Stimulated activated CD8-positive, alpha-beta memory T cell treated with anti-CD3 and anti-CD28 coated beads, Interleukin-15, amount 100 ng/mL, for 48 hours (primary cell): ENCODE measurements at places on chromosomes 1 and 21.

DNA sequence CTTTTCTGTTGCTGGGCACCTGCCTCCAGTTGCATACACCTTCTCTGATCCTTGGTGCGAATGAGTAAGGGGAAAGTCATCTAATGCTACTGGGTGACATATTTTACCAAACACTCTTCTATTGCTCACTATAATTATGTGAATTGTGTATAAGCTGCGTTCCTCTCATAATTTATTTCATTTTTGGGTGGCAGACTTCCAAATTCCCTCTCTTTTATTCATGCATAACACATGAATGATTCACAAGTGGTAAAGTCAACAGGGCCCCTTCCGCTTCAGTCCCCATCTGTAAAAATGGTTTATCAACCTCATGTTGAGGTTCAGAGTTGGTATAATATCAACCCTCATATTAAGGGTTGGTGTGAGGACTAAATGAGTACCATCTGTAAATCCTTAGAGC, 3.2 kb upstream of the QSOX1 start:
- DNase-seq: no peak

DNA sequence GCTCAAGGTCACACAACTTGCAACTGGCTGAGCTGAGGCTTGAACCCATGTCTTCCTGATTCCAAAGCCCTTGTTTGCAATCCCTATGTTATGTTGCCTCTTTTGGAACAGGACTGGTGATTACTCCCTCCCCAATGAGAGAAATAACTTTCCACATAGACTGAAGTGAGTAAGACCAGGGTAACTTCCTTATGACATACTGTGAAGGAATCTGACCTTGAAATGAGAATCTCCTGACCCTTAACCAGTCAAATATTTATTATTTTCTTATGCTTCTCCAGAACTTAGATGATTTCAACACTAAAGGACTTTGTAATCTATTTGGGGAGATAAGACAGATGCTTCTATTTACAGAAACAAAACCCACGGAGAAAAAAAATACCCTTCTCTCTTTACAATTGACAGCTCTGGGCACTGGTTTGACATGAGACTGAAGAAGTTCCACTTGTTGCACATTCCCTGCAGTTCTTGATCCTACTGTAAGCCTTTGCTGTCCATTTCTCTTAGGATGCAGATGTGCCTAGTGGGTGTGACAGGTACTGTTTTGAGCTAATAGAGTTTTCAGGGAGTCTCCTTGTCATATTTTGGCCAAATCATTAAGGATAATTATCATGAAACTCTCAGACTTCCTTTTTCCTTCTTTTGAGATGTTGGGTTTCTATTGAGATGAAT, 3.9 kb upstream of the RPTN start:
- no peak for DNase-seq

GRCh38 chr1:106978477-106979322, 77.8 kb upstream of the PRMT6 start:
- no peak for DNase-seq

DNA sequence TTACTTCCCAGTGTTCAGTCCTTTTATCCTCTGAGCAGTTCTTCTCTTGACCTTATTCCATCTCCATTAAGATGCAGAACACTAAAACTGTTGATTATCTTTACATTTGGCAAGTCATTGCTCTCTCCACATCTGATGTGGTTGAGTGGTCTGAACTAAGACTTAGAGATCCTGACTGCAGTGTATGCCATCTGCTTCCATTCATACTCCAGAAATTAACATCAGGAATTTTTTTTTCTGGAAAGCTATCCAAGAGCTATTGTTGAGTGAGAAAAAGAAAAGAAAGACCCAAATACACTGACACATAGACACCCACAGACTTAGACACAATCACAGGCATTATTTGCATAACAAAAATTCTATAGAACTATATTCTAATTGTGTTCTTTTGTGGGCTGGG, 3.7 kb upstream of the TRIM62 start:
- DNase-seq: no peak

DNA sequence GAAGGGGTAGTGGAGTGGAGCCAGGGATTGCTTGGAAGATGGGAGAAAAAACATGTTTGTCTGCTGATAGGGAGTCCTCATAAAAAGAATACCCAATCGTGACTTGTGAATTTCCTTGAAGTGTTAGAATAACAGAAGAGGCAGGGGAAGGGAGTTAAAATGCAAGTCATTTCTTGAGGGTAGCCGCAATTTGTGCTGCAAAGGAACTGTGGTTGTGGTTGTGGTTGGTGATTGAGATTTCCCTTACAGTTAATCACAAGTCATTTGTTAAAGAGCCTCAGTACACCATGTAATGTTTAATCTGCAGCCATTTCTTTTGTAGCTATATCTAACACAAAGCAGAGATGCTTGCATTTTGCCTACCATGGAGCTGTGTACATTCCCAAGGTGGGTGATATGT, 38.5 kb upstream of the EGLN1 start:
- peak; percentile 34 for DNase-seq

GRCh38 chr21:28992526-28993292, at the start of gene LTN1:
LTN1 (minus strand) TSS chr21:28992877; CDS start chr21:28992805, 72 bp downstream.
- DNase-seq: peak; percentile 99

GRCh38 chr1:32071758-32072621, 749 bp upstream of the TMEM39B start:
- DNase-seq: no peak

- no peak for DNase-seq
Observed at GRCh38 chr21:19999369-20000272, 998.6 kb upstream of the NCAM2 start.

DNA sequence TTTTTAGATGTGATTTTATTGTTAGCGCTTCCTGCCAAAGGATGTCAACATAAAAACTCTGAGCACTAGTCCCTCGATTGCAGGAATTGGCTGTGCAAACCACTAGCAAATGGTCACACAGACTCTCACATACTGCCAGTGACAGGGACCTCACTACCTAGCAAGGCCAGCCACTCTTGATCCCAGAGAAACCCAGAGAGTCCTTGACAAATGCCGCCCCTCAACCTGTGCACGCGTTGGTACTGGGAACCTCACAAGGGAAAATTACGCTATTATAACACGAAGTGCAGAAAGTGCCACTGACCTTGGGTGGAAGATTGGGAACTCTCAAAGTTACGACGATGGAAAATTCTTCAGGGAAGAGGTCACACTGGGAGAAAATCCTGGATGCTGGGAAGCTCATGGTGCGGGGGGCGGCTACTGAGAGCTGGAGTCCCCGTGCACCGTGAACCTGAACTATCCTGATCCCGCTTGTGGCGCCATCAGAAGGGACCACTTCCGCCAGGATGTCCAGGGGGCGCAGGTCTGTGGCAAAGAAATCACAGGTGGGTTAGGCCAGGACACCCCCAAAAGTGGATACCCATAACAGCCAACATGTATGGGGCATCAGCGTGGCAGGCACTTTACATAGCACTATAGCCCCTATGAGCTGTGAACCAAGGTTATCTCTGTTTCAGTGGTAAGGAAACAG, 5.9 kb upstream of the KRTAP10-4 start:
- DNase-seq: no peak

- peak; percentile 8 for DNase-seq
Observed at GRCh38 chr1:150322310-150322709, 977 bp downstream of the PRPF3 start.

- DNase-seq: no peak
Observed at GRCh38 chr1:19222573-19222972, 12.5 kb upstream of the UBR4 start.

DNA sequence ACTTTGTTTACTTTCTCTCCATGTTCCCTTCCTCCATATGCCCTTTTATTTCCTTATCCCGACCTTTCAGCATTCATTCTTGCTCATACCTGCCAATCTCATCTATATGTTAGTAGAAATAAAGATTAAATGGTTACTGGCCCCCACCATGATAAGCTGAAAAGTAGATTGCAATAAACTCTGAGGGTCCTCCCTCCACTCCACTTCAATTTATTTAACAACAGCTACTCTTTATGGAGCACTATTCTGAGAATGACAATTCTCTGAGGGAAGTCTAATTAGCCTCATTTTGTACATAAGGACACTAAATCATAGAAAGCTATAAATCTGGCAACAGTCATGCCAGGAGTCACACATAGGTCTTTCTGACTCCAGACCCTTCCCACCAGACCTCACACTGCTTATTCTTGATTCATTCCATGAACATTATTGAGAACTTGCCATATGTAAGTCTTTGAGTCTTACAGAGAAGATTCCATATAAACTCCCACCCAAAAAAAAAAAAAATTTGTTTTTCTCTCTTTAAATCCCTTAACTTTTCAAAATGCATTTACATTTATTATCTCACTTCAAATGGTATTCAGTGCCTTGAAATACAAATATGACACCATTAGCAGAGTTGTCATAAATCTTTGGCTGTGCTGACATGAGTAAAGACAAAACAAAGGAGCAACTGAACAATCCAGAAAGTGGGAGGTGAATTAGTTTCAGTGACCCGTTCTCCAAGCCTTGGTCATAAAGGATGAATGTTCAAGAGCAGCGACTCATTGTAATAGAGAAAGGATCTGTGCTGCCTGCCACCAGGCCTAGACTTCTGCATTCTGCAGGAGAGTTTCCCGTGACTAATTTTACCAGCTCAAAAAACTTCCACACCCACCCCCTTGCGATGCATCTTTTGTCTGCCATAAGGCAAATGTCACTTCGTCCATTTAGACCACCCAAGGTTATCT, 28.5 kb downstream of the PALMD start:
- DNase-seq: no peak

- DNase-seq: no peak
Observed at GRCh38 chr1:119779869-119780356, 11.2 kb upstream of the HMGCS2 start.

GRCh38 chr1:154469844-154470560, 32.0 kb upstream of the TDRD10 start:
- DNase-seq: no peak

GRCh38 chr1:37089750-37090149, 55.4 kb upstream of the GRIK3 start:
- DNase-seq: no peak

DNA sequence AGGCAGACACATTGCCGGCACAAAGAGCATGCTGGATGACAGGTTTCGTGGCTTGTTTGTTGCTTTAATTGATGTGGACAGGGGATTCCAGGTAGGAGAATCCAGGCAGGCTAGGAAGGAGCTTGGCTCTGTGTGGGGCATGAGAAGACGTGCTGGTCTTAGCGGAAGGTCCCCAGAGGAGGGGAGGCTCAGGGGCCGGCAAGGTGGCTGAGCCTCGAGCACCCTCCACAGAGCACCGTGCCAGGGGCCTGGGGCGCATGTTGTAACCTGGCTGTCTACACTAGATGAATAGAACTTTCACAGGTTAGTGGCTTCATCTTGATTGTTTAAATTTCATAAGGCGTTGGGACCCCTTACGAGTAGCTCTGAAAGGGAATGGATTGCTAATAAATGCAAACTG, 223.1 kb downstream of the CAMTA1 start:
- no peak for DNase-seq

- DNase-seq: no peak
Observed at GRCh38 chr1:211553549-211553948, 25.4 kb downstream of the SLC30A1 start.

GRCh38 chr1:54477153-54477561, 70.9 kb upstream of the ACOT11 start:
- DNase-seq: no peak

- DNase-seq: no peak
Observed at GRCh38 chr1:117370071-117370470, 2.8 kb downstream of the MAN1A2 start.

DNA sequence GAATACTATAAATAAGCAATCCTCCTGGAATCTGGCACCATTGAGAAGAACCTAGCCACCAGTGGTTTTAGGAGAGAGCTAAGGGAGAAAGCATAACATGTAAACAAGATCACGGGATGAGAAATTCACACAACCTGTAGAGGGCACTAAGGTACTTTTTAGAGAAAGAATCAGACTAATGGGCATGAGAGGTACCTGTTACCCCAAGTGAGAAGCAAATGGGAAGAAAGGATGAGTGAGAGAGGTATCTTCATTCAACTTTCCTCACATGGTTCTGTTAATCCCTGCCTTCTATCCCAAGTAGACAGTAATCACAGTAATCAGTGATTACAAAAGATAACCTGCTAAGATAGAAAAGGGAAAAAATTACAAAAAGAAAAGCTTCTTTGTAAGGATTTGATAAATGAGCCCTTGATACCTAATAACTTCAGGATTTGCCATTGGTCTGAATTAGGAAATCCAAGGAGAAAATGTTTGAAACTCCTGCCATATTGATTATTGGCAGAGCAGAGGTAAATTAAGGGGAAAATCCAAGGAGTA, 251.1 kb upstream of the ADGRL2 start:
- DNase-seq: no peak

DNA sequence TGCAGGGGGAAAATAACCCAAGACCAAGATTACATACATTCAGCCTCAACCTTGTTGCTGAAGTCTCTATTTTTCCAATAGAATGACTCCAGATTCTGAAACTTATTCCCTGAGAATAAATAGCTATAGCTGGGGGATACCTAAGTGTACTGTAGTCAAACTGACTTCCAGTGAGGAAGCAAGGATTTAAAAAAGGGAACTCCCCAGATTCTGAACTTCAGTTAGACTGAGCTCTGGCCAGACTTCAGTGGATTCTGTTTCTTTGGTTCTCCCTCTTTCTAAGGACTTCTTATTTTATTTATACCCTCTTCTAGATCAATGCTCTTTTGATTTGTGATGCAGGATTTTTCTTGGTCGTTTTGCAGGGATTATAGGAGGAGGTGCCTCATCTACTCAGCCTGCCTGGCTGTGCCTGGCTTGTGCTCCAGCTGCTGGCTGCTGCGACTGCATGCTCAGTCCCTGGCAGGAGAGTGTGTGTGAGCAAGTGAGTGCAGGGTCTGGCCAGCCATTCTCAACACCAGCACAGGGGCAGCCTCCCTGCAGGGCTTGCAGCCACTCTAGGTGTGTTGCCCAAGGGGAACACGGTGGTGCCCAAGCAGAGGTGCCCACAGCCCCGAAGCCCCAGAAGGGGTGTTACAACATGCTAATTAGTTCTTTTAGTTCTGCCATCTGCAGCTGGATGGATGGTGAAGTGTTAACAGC, 43.0 kb downstream of the SPATA17 start:
- DNase-seq: no peak

GRCh38 chr21:41958886-41959563, 5.2 kb upstream of the C2CD2 start:
- DNase-seq: no peak

DNA sequence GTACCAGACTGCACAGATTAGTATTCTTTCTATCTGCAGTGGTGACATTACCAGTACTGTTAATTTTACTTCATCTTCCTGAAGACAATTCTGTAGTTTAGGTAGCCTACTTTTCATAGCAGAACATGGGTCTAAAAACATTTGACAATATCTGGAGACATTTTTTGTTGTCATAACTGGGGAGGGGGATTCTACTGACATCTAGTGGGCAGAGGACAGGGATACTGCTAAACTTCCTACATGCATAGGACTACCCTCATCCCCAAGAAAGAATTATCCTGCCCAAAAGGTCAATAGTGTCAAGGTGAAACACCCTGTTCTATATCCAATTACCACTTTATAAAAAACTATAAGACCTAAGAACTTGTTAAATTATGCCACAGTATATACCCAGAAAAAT, 3.4 kb upstream of the ARHGAP29 start:
- DNase-seq: no peak

- no peak for DNase-seq
Observed at GRCh38 chr1:207968521-207969009, 57.6 kb upstream of the CD34 start.

GRCh38 chr1:111990878-111991718, 1.6 kb upstream of the KCND3 start:
- no peak for DNase-seq

- DNase-seq: no peak
Observed at GRCh38 chr1:15786581-15786980, 20.9 kb downstream of the UQCRHL start.

- no peak for DNase-seq
Observed at GRCh38 chr1:76274302-76274701, 199.8 kb downstream of the ST6GALNAC3 start.
